ENCODE measurements at places on chromosomes 11 and 22.
A peak's percentile ranks its signal among the peaks of the same experiment; 100 is the strongest.

DNA sequence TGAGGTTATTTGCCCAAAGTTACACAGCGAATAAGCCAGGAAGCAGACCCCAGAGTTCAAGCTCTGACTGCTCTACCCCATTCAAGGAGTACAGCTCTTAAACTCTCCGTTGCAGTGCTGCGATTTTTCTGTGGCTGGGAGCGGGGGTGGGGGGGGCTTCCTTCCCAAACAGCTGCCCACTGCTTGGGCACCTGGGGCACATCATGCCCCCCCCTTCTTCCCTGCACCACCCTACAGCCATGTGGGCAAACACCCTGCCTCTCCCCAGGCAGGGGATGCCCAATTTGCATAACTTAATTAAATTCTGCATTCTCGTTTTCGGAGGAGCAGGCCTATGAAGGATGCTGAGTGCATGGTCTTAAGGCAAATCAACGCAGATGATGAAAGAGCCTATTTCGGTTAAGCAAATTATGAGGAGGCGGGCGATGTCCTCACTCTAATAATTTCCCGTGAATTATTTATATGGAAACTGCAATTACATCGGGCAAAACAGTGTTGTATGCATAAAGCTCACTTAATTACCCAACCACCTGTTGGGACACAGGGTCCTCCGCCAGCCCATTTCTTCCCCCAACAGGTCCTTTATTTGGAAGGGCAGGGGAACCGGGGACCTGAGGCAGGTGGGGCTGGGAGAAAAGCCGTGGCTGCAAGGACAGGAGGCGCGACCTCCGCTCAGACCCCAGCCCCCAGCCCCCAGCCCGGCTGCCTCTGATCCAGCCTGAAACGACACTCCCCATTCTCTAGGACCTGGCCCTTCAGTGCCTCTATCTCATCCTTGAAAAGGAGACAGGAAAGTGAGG is 610.5 kb downstream of the BUD13 start:
- peak; percentile 54 for DNase-seq

DNA sequence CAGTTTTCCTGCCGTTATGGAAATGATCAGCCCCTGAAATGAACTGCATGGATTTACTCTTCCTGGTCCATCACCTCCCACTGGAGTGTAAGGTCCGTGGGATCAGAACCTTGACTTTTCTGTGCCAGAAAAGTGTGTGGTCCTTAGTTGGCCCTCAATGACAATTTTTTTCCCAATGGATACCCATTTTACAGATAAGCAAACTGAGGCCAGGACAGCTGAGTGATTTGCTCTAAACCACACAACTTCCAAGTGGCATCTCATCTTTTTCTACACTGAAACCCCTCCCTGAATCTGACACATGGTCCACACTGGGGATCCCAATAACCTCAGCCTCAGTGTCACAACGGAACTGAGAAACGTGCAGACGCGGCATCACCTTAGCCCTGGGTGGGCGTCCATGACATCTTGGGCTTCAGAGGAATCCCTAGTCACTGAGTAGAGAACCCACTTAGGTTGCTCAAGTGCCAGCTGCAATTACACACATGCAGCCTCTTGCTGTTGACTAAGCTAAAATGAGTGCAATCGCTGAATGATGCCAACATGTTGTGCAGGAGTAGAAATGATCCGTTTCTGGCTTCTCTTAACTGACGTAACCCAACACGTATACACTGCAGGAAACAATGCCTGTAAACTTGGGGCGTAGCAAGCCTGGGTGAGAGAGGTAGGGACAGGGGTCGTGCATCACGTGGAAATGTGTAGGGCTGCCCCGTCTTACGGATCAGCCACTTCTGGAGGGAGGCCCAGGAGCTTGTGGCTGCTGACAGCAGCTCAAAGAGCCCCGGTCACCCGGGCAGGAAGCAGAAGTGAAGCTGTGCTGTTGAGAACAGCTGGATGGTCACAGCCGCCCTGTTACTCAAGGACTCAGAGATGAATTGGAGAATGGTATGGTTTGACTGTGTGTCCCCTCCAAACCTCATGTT is 136.3 kb downstream of the SHANK2 start:
- no peak for DNase-seq

- no peak for DNase-seq
Measured at GRCh38 chr11:107275632-107276031, 182.0 kb downstream of the CWF19L2 start.

- DNase-seq = peak; percentile 66
Measured at GRCh38 chr22:19035474-19036228, 86.6 kb downstream of the DGCR2 start.

GRCh38 chr11:132535830-132536229 is 996.5 kb downstream of the OPCML start:
- DNase-seq = no peak

GRCh38 chr11:104999721-105000120 is 23.2 kb downstream of the CASP5 start:
- no peak for DNase-seq

- DNase-seq = no peak
Measured at GRCh38 chr11:31932879-31933278, 121.8 kb upstream of the PAX6 start.

GRCh38 chr11:114211444-114212121 is 84.6 kb upstream of the NNMT start:
- no peak for DNase-seq

DNA sequence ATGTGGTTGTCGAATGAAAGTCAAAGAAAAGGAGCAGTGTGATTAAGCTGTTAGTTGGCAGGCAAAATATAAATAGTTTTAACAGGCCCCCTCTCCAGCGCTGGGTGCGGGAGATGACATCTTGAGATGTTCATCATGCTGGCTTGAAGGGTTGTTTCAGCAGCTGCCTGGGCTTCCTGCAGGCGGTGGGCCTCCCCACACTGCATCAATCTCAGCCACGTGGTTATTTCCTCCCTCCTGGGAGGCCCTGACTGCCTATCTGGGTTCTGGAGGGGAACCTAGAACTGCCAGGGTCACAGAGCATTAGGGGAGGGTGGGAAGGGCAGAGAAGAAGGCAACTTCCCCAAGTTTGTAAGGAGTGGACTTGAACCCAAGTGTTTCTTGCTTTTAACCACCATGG is 173.3 kb upstream of the SYT13 start:
- DNase-seq = no peak

- DNase-seq = no peak
Measured at GRCh38 chr11:75776546-75776945, 8.0 kb downstream of the DGAT2 start.

Data from osteocyte (in vitro differentiated cells).